ENCODE measurements at places on chromosomes 4 and X.

GRCh38 chrX:34918091-34918736, 24.4 kb upstream of the FAM47B start:
- DNase-seq = no peak

DNA sequence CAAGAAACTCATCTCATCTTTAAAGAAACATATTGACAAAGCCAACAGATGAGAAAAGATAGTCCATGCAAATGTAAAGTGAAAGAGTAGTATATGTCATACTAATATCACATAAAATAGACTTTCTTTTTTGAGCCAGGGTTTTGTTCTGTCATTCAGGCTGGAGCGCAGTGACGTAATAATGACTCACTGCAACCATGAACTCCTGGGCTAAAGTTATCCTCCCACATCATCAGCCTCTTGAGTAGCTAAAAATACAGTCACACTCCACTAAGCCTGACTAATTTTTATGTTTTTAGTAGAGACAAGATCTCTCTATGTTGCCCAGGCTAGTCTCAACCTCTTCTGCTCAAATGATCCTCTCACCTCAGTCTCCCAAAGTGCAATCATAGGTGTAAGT, 51.8 kb upstream of the TRAM1L1 start:
- DNase-seq = no peak

GRCh38 chr4:151100531-151100930, 1.1 kb downstream of the RPS3A start:
- DNase-seq = no peak

DNA sequence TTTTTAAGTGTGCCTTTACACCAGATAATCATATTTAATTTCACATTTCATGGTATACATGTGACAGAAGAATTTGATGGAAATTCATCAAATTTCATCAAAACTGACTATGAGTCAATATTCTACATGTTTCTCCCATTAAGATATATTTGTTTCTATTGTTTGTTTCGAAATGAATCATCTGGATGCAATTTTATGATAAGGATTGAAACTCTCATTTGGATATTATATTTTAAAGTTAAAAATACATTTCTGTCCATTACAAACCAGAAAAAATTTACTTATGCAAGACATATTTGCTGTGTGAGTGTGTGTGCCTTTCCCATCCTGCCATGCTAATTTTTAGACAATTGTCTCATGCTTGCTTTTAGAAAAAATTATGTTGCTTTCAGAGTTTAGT, 52.2 kb downstream of the SULT1B1 start:
- no peak for DNase-seq

DNA sequence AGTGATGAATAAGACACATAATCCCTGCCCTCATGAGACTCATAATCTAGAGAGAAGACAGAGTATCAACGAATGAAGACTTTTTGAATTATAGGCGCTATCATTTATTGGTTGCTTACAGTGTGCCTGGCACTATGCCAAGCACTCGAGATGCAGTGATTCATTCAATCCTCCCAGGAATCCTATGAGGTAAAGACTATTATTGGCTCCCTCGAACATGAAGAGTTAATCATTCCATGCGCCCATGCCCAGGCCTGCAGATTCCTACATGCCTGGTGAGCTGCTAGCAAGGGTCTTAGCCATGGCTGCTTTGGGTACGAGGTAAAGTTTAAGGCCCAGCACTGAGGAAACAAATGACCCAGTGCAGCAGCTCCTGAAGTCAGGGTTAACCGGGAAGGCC, 47.0 kb downstream of the TEX13B start:
- DNase-seq = no peak

- DNase-seq = no peak
These were observed 813 bp downstream of the TLR7 start for GRCh38 chrX:12867685-12868084.

DNA sequence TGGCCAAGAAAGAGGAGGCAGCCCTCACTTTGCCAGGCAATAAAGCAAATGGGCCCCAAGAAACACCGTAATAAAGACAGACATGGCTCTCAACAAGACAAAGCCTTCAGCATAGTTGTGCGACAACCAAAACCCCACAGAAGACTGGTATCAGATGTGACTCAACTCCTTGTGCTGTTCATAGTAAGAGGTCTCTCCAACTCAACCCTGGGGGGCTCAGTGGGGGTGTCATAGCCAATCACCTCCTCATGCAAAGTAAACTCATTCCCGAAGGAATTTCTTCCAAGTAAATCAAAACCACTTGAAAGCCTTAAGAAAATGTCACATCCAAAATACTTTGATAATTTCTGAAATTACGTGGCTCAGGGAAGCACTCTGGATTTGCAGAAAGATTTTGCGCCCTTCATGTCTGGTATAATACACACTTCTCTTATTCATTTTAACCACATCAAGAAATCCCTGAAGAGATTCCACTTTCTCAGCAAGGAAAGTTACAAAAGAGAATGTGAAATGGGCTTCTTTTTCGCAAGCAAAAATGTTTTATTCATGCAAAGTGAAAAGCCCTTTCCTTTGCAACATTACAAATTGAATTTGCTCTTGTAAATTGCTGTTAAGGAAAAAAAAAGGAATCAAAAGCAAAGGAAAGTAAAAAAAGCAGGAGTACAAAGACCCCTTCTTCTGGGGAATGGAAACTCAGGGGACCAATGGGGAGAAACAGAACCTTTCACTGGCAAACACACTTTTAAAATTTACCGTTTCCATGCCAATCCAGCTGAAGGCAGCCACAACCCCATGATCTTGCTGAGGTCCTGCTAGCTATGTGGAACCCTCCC, 137.4 kb downstream of the NSUN7 start:
- no peak for DNase-seq

Data from activated CD4-positive, alpha-beta T cell treated with anti-CD3 and anti-CD28 coated beads for 48 hours (primary cell).